Cardiac ventricle fibroblast (primary cell): ENCODE measurements at places on chromosomes 6 and 20. TPM values are rescaled to one million over a fixed set of nuclear protein-coding genes. Genes with fewer than 3 reads are reported as not detected.

SYNDIG1 gene
- total RNA-seq = 0.19 TPM in 1 of 2 replicates, not detected in the other

SCRT2 gene
- total RNA-seq = not detected in 2 replicates

KIF13A gene
- 22.7 and 23.6 TPM in 2 replicates for total RNA-seq

MBOAT1 gene
- 0.24 and 0.69 TPM in 2 replicates for total RNA-seq

SLC25A27 gene
- 0.73 and 1.7 TPM in 2 replicates for total RNA-seq

RAB32 gene
- total RNA-seq = 28.5 and 34.8 TPM in 2 replicates

GDAP1L1 gene
- 0.44 TPM in 1 of 2 replicates, not detected in the other for total RNA-seq

TRAM2 gene
- 125 and 132 TPM in 2 replicates for total RNA-seq

TINAG gene
- total RNA-seq = not detected in 2 replicates

NCR2 gene
- not detected in 2 replicates for total RNA-seq

MYBL2 gene
- total RNA-seq = 1.4 and 1.6 TPM in 2 replicates

NMBR gene
- total RNA-seq = not detected in 2 replicates

SMLR1 gene
- not detected in 2 replicates for total RNA-seq

PI16 gene
- 0.12 TPM in 1 of 2 replicates, not detected in the other for total RNA-seq

SIRPD gene
- total RNA-seq = not detected in 2 replicates
